ENCODE measurements at places on chromosomes 11 and 22.

GRCh38 chr11:77127920-77128691 is at the start of gene MYO7A:
Gene MYO7A, plus strand, starts transcription at chr11:77128246. Its CDS starts 2,389 bp downstream, at chr11:77130635.
- no peak for DNase-seq

DNA sequence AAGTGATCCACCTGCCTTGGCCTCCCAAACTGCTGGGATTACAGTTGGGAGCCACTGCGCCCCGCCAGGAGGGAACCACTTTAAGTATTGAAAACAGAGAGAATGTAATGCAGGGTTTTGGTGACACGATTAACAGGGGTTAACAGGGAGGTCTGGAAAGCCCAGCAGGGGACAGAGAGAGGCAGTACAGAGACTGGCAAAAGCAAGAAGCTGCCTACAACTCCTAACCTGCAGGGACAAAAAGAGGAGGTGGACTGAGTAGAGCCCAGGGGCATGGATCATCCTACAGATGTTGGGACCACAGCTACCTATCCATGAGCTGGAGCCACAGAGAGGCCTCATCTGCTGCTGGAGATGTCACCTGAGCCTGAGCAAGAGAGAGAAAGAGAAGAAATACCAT is 1.7 kb upstream of the SPINDOC start:
- no peak for DNase-seq

DNA sequence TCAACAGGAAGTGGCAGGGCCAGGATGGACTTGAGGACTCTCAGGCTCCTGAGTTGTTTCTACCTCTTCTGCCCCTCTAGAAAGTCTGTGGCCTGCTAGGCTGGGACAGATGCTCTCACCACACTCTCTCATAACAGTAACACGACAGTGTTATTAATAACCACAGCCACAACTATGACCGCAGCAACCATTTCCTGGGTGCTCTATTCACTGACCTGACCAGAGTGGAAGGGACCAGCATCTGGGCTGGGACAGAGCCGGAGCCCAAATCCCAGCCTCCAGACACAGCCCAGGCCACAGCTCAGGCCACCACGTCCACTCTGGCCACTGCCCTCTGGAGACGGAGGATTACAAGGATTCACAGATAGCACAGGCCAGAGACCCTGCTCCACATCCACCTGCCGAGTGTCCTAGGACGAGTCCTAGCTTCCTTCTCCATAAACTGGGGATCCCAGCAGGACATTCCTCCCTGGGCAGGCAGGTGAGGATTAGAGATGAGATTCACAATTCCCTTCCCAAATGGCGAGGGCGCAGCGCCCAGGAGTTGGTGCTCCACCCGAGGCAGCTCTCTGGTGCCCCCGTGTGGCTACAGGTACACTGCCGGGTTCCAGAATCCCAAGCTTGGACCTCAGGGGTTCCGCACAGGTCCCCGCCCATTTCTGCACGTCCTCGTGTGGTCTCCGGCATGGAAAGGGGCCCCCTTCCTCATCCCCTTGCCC is 7.1 kb downstream of the PNPLA5 start:
- DNase-seq = peak; percentile 15

DNA sequence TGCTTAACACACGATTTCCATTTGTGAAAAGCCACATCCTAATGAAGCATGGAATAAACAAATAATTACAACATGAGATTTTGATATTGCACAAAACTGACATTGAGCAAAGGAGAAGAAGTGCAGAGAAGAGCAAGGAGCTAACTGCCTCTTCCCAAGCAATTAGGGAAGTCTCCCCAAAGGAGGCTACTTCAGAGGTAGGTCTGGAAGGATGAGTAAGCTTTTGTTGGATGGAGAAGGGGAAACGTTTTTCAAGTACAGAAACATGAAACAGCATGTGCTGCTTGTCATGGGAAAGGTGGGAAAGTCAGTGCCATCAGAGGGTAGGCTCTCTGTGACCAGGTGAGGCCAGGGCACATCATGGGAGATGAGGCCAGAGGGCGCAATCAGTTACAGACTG is 132.2 kb upstream of the SESN3 start:
- no peak for DNase-seq

- peak; percentile 41 for DNase-seq
Observed at GRCh38 chr22:46542011-46542985, 4.9 kb upstream of the CELSR1 start.

GRCh38 chr22:36946421-36947158 is 33.2 kb downstream of the CSF2RB start:
- no peak for DNase-seq

DNA sequence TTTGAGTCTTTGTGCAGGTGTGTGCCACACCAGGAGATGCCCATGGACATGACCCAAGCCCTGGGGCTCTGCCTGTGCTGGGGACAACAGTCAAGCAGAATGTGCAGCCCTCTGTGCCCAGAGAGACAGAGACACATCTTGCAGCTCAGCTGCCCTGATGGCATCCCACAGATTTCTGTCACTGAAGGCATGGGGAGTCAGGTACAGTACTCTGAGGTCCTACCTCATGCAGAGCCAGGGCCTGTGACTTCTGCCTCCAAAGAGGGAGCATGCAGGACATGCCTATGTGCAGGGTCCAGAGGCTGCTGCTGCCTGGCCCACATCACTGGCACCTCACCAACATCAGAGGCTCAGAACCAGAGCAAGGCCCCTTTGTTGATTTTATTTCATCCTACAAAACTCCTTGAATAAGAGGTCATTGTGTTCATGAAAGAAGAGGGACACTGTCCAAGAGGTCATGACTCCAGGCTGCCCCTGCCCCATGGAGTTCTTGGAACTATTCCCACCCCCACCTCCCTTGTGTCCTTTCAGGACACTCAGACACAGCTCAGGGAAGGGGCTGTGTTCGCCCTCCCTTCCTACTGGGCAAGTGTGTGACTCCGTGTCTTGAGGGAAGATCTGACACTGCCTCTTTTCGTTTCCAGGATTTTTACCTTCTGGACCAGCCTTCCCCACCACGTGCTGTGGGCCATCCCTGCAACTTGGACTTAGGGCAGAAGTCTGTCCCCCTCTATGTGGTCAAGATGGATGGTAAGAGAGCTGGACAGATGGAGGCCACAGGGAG is 62.3 kb downstream of the BTG4 start:
- no peak for DNase-seq

DNA sequence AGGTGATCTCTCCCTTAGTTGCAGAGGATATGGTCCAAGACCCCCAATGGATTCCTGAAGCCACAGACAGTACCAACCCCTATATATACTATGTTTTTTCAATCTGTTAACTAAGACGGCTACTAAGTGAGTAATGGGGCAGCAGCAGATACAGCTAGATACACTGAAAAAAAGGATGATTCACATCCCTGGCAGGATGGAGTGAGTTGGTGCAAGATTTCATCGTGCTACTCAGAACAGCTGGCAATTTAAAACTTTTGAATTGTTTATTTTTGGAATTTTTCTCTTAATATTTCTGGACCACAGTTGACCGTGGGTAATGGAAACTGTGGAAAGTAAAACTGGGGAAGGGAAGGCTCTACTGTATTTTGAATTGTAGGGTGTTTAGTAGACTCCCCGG is 17.0 kb upstream of the TMEM218 start:
- no peak for DNase-seq

GRCh38 chr11:95084509-95084908 is 5.1 kb upstream of the ENDOD1 start:
- no peak for DNase-seq

DNA sequence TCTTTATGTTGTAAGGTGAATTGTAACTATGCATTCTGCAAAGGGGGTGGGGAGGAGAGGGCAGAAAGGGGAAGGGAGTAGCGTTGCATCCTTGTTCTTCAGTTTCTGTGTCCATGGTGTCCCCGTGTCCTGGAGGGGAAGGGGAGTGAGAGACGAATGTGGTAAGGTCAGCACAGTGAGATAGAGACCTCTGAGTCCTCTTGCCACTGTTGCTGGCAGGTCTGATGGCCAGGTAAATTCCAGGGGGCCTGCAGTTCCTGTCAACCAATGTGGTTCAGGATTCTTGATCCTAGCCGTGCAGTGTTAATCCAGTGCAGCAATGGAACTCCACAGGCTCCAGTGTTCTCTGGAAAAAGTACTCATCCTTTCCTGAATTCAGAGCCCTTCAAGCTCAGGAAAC is 14.6 kb upstream of the ADSL start:
- no peak for DNase-seq

DNA sequence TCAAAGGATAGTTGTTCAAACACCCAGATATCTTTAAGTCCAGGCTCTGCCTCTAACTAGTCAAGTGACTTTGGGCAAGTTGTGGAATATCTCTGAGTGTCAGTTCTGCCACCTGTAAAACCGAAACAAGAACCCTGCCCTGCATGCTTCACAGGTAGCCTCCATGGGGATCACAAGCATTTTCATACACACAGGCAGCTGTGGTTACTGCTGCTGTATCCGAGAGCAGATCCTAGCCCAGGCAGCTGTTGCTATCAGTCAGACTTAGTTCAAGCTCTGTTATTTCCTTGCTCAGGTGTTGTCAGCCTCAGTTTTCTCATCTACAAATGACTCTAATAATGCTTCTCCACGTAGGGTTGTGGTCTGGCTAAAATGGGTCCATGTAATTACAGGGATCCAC is 6.5 kb upstream of the RASD2 start:
- DNase-seq = no peak

DNA sequence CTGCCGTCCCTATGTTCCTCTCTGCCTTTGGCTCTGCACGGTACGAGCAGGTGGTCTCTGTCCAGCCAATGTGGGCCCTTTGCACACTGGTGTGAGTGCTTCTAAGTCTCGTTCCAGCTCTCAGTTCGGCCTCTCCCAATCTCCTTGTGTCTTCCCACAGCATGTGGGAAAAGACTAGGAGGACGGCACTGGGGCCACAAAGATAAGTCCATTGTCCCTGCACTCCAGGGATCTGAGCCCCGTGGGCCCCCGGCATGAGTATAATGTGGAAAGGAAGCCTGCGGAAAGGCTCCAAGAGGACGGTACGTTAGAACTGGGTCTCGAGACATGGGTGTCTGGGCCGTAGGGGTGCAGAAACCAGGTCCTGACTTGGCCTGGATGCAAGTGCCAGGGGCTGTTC is 16.4 kb downstream of the MYEOV start:
- DNase-seq = no peak

GRCh38 chr11:95161248-95161647 is 69.8 kb downstream of the SESN3 start:
- no peak for DNase-seq

GRCh38 chr22:37017356-37017755 is 1.9 kb downstream of the TST start:
- DNase-seq = no peak

GRCh38 chr22:33110562-33111163 is 52.5 kb upstream of the SYN3 start:
- DNase-seq = no peak

GRCh38 chr11:68269414-68270081 is 2.2 kb downstream of the C11orf24 start:
- DNase-seq = no peak

DNA sequence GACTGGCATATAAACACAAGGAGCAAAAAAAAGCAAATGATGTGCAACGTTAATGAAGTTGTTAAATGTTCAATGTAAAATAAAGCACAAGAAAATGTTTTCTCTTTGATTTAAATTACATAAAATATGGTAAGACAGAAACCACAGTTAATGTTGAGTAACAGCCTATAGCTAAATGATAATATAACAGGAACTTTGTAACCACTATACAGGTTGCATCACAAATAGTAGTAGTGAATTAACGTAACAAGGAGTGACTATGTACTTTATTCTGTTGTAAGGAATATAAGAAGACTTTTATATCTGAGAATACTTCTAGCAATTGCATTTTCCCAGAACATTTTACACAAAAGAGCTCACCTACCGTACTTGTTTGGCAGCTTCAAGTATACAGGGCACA is 16.9 kb downstream of the SAAL1 start:
- no peak for DNase-seq

GRCh38 chr22:29509298-29509697 is 29.3 kb downstream of the NEFH start:
- no peak for DNase-seq

DNA sequence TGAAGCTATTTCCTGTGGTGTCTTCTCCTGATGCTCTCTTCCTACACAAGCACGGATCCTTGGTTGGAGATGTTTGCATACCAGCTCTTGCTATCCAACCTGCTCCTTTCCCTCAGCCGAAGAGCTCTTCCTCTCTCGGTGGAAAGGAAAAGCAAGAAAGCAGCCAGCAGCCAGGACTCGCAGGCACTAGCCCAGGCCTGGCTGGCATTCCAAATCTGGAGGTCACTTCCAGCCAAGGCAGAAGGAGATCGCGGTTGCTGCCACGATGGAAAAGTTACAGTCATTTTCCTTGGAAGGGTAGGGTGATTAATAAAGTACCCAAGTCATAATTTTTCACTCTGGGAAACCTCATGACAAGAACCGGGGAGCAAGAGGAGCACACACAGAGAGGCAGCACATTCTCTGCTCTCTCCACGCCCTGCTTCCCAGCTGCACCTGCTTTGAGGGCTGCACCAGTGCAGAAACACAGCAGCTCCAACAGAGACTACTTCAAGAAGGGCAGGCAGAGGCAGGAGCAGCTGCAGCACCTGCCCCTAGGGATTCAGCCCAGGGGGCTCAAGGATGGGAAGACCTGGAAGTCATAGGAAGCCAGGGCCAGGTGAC is 399.3 kb downstream of the CADM1 start:
- DNase-seq = no peak

DNA sequence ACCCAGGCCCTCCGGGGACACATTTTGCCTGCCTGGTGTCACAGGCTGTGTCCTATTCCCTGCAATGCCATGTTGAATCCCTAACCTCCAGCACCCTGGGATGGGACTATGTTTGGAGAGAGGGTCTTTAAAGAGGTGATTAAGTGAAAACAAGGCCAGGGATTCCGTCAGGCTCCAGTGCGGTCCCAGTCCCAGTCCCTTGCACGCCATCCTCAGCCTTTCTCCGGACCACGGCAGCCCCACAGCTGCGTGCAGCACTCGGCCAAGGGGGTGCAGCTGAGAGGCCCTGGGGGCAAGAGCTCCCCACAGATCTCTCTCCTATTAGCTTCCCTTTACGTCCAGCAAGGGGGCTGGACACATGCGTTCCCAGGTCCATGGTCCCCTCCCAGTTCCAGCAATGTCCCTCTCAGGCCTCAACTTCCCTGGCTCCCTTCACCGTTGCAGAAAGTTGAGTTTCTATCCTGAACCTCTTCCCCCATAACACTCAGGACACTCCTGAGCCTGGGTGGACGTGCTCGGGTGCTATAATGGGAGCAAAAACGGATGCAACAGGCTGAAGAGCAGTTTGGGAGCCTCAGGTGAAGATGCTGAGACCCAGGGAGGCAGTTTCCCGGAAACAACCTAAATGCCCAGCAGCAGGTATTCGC is 1422.7 kb downstream of the BRD1 start:
- DNase-seq = no peak

- DNase-seq = peak; percentile 25
Observed at GRCh38 chr11:8328848-8329330, 65.2 kb upstream of the LMO1 start.

- DNase-seq = no peak
Observed at GRCh38 chr22:20111689-20112622, 3.9 kb upstream of the RANBP1 start.

DNA sequence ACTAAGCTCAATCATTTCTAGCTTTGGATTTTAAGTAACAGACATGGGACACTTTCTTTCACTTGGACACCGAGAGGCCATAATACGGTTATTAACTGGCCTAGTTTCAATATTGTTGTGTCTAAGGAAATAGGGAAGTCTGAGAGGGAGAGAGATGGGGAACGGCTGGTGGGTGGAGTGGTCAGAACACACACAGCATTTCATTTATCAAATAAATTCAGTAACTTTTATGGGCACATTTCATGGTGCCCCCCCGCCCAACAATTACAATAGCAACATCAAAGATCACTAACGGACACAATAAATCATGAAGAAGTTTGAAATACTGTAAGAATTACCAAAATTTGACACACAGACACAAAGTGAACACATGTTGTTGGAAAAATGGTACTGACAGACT is 10.7 kb downstream of the PRPF19 start:
- no peak for DNase-seq

- DNase-seq = no peak
Observed at GRCh38 chr11:116938471-116939070, 101.1 kb upstream of the APOA1 start.
